ENCODE measurements at places on chromosomes 11 and 22.
A peak's percentile ranks its signal among the peaks of the same experiment; 100 is the strongest.

DNA sequence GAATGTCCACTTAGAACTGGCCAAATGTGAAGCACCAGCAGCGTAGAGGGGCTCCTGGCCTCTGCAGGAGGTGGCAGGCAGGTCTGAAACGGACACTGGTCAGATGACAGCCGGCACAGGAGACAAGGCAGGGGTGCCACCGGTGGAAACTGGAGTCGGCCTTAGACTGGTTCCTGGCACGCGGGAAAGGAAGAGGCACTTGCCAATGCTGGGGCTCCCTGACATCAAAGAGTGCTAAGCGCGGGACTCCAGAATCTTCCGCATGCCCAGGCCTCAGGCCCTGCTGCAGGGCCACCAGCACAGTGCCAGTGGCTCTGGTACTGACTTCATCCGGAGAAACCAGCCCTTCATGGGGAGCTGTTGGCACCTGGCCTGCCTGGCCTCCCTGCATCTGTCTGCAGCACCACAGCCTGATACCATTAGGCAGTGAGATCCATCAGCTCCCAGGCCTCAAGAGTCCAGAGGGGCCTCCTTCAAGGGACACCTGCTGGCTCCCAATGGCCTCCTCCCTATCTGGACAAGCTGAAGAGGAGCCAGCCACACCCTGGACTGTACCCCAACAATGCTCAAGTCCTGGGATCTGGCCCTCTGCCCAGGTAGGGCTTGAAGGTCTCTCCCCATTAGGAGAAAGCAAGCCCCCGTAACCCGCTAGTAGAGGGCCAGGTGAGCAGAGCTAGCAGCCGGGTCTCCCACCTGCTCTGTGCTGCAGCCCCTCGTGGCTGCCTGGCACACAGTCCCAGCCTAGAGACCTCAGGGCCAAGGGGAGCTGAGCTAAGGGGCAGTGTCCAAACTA is 29.7 kb upstream of the GNB1L start:
- no peak for DNase-seq

GRCh38 chr11:34476849-34477248 is 36.7 kb downstream of the ELF5 start:
- DNase-seq: no peak

DNA sequence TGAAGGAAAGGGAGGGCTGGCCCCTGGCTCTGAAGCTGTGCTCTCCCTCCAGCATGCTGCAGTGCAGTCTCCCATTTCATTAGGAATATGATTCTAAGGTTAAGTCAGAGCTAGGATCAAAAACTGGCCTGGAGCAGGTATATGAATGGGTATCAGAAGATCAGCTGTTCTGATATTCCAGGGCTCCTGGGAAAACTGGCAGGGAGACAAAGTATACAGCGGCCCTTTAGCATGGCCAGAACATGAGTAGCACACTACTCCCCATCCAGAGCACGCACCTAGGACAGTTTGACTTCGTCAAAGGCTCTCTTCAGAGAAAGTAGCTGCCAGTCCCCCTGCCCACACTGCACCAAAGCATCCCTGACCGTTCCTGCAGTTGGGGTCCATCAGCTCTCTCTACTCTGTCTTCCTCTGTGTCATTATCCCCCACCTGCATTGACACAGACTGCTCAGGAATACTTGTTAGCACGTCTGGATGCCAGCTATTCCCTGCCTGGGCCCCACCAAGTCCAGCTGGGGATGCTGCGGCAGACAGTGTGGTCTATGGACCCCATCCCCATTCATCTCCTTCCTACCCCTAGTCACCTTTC is 4.0 kb upstream of the FCHSD2 start:
- DNase-seq: peak; percentile 17

DNA sequence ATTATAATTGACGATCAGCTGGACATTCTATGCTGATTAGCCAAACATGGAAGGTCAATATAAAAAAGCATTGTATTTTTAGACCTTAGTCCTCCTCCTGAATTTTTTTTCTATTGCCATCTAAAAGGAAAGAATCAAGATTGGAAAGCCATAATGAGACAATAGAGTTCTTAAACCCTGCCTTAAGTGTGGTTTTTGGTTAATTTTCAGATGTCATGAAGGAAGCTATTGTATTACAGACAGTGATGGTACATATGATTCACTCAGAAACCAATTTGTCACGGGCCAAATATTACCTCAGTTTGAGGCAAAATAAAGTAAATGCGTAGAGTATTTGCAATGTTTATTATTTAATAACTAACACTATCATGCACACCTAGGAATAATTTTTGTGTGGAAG is 1164.0 kb upstream of the RAG2 start:
- DNase-seq: no peak

- no peak for DNase-seq
These were observed 7.5 kb downstream of the GLB1L3 start for GRCh38 chr11:134283461-134284230.

- no peak for DNase-seq
These were observed 5.1 kb upstream of the BAIAP2L2 start for GRCh38 chr22:38115423-38116205.

- DNase-seq: no peak
These were observed 53.5 kb downstream of the MYO18B start for GRCh38 chr22:25795478-25795877.

- DNase-seq: no peak
These were observed 63.1 kb downstream of the DHCR7 start for GRCh38 chr11:71385091-71385490.

DNA sequence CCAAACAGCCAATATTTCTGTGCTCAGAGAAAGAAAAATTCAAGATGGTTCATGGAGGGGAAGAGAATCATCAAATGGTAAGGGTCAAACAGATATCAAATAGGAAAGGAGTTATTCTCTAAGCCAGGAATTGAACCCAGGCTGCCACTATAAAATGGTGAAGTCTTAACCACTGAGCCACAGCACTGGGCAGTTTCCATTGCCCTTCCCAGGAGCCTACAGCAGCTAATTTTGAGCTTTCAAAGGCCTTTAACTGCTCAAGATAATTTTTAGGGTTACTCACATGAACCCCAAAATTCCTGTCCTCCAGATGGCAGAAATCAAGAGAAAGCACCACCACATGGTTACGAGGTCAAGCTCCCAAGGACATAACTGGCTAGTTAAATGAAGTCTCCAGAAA is 176.2 kb downstream of the KIF18A start:
- no peak for DNase-seq

GRCh38 chr11:91248199-91248807 is 976.3 kb upstream of the FAT3 start:
- DNase-seq: no peak

DNA sequence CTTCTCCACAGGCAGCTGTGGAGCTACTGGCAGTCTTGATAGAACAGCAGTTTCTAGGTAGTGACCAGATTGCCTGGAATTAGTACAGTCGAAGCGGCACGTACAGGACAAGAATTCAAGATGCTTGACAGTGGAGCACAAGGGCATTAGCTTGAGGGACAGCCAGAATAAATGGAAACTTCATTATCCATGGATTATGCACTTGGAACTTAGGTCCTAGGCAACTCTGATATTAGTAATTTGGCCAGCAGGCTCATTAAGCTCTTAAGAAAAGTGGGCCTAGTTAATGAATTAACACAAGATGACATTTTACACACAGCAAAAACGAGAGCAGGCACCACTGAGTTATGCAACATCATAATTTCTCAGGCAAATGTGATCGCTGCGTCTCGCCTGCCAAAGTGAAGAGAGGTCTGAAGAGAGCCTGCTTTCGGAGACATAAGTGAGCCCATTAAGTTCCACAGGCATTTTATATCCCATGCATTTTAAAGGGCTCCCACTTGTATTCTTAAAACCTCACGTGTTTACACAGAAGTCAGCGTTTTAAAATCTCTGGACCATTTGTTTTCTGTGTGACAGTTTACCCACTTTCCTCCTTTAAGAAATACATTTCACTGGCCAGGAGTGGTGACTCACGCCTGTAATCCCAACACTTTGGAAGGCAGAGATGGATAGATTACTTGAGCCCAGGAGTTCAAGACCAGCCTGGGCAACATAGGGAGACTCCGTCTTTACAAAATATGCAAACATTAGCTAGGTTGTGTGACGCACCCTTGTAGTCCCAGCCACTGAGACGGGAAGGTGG is 66.2 kb downstream of the COMMD9 start:
- DNase-seq: no peak

DNA sequence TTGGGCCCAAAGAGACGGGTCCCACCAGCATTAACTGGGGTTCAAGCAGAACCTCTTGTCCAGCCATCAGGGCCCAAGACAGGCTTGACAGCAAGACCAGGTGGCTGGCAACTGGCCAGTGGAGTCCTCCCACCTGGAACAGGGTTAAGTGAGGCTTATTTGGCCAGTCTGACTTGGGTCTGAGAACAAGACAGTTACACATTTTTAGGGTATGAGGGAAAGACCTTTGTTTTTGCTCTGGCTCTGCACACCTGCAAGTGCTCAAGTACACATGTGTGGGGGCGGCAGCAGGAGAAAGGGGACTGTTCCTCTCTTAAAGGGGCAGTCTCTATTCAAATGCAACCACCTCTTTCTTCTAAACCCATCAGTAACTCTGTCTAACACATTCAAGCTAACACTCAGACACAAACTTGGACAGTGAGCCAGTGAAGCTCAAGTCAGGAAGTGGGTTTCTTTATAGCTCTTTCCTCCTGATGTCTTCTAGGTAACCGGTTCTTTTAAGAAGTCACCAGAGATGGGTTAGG is 116.2 kb downstream of the ETS1 start:
- DNase-seq: no peak

GRCh38 chr11:65310736-65311135 is 3.9 kb upstream of the CDC42EP2 start:
- DNase-seq: no peak

DNA sequence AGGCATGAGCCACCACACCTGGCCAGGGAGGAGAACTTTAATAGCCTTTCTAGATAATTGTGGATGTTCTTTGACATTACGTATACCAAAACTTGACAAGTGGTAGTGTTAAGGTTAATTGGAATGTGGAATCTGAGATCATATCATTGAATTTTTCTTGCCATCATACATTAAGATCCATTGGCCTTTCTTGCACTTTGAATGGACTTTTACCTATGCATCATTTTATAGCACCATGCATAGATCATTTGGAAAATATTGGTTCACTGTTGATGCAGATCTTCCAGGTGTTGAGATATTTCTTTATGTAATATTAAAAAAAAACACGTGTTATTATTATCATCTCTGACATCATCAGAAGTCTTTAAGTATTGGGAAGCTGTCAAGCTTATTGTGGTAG is 36.5 kb downstream of the ACER3 start:
- DNase-seq: no peak

GRCh38 chr11:9459667-9460321 is 1.0 kb upstream of the ZNF143 start:
- DNase-seq: no peak

GRCh38 chr22:25420925-25421904 is 143.3 kb upstream of the GRK3 start:
- no peak for DNase-seq

GRCh38 chr22:37335806-37336199 is 53.5 kb downstream of the CYTH4 start:
- DNase-seq: no peak

GRCh38 chr11:117062498-117062897 is 35.7 kb downstream of the SIK3 start:
- no peak for DNase-seq

- DNase-seq: no peak
These were observed 15.2 kb downstream of the DHCR7 start for GRCh38 chr11:71432761-71433647.

GRCh38 chr22:33073989-33074418 is 15.8 kb upstream of the SYN3 start:
- DNase-seq: no peak

- DNase-seq: no peak
These were observed 10.9 kb upstream of the NAALADL1 start for GRCh38 chr11:65069217-65069616.

- no peak for DNase-seq
These were observed 8.7 kb downstream of the TSKU start for GRCh38 chr11:76791861-76792260.

DNA sequence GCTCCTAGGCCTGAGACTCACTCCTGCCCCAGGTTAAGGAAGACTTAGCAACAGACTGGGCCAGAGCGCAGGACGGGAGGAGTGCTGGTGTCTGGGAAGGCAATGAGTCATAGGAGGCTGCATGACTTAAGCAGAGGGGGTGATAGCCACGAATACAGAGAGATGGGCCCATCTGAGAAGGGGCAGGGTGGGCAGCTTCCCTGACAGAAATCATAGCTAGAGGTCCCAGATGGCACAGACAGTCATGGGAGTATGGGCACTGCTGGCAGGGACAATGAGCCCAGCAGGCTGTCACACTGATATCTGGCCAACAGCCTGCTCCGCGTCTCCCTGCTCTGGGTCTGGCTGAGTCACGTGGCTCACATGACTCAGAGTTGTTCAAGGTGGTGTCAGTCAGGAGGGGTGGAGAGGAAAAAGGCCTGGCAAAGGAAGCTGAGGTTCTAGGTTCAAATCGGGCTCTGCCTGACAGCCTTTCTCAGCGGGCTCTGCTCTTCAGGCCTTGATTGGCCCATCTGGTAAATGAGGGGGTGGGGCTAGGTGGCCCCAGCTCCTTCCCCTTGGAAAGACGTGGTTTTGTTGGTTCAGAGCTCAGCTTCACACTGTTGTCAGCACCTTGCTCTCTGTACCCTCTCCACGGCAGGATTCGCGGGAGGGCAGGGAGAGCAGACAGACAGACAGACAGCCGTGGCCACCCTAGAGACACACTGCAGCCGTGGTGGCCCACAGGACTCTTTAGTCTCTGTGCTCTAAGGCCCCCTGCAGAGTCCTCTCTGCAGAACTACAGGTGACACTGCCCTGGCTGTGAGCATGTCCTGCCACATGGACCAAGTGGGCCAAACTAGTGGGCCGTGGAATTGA is 47.8 kb downstream of the DBX1 start:
- no peak for DNase-seq

DNA sequence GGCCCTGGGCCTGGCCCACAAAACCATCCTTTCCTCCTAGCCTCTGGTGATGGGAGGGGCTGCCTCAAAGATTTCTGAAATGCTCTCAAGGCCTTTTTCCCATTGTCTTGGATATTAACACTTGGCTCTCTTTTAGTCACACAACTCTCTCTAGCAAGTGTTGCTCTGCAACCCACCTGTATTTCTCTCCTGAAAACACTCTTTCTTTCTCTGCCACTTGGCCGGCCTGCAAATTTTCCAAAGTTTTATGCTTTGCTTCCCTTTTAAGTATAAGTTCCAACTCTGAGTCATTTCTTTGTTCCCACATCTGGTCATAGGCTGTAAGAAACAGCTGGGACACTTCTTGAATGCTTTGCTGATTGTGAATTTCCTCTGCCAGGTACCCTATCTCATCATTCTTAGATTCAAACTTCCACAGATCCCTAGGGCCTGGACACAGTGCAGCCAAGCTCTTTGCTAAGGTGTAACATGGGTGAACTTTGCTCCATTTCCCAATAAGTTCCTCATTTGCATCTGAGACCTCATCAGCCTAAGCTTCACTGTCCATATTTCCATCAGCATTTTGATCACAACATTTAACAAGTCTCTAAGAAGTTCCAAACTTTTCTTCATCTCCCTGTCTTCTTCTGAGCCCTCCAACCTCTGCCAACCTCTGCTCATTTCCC is 93.8 kb downstream of the TRIM29 start:
- DNase-seq: no peak

DNA sequence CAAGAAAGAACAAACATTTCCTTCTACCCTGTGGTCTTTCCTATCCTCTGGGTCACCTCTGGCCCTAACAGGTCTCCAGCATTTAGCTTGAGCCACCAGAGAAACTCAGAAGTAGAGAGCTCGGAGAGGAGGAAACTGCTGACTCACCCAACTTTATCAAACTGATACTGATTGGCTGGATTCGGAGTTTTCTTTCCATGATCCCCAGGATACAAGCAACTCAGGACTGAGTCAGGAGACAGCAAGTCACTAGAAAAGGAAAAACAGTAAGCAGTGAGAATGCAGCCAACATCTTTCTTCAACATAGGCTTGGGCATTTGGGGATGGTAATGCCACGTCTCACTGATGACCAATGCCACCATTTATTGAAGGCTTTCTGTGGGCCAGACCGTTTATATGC is 32.7 kb downstream of the THOC5 start:
- no peak for DNase-seq

Measured in mesothelial cell of epicardium (in vitro differentiated cells).